ENCODE measurements at places on chromosomes 3 and 15.

DNA sequence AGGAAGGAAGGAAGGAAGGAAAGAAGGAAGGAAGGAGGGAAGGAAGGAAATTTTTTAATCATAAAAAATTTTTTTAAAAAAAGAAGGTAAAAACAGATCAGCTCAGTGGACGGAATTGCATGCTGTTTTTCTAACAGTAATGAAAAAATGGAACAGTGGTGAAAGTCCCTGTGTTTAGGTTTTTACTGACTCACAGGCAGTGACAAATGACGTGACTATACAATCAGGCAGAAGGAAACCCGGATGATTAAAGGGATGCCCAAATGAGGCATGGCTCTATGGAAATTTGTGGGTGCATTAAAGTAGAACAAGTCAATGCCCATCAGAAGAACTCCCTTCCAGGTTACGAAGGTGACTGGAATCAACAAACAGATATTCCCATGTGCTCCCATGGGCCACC is 135.0 kb downstream of the IMPG2 start:
- DNase-seq: no peak

- no peak for DNase-seq
Observed at GRCh38 chr3:134392336-134392983, 18.2 kb upstream of the AMOTL2 start.

DNA sequence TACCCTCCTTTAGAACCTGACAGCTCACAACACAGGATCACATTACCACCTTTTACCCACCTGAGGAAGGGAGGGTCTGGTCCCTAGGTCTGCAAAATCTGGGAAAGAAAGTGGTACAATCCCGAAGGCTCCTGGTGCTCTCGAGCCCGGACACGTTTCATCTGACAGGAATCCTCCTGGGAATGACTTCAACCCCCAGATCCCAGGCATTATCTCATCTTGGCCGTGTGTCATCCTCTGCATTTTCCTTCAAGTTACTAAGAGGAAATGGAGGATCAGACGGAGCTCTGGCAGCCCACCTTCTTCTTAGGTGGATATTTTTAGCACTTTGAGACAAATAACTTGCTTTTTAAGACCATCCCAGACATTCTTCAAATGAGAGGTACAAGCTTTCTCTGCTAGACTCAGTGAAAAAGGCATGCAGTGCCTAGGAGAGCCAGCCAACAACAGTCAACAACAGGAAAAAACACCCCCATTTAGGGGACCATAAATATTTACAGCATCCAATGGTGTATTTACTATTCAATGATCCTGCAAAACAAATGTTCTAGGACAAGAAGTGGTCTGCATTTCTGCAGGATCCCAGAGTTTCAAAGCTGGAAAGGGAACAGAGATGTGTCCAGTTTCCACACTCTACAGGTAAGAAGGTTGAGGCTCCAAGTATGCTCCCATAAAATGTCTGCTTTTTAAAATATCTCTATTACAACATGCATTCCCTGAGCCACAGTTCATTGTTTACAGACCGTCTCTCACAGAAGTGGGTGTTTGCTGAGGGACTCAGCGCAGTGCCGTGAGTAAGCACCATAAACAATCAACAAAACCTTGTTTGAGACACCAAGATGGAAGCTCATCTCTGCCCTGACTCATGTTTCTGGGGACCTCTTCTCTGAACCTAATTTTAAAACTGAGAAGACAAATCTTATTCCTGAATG is 38.3 kb upstream of the ARHGEF3 start:
- no peak for DNase-seq

DNA sequence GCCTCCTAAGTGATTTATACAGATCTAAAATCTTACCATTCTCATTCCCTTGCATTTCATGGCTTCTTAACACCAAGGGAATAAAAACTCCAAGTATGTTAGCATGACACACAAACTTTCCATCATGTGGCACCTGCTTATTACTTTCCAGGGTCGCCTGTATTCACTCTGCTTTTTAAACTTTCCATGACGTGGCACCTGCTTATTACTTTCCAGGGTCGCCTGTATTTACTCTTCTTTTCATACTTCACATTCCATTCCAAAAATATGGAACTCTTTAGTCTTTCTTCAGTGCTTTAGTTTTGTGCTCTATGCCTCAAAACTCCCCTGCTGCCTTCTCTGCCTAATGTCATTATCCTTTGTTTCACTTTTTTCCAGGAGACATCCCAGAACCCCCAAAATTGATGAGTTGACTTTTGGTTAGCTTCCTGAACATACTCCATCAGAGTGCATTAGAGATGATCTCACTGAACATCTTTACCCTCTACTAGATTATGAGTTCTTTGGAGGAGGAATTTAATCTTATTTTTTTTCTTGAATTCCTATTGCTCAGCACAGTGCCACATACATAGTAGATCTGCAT is 47.0 kb downstream of the CALML4 start:
- DNase-seq: no peak

- DNase-seq: no peak
Observed at GRCh38 chr3:153414982-153415381, 253.0 kb downstream of the RAP2B start.
